Substantia nigra (tissue), 51 donors: ENCODE measurements at places on chromosomes 4 and X.

DNA sequence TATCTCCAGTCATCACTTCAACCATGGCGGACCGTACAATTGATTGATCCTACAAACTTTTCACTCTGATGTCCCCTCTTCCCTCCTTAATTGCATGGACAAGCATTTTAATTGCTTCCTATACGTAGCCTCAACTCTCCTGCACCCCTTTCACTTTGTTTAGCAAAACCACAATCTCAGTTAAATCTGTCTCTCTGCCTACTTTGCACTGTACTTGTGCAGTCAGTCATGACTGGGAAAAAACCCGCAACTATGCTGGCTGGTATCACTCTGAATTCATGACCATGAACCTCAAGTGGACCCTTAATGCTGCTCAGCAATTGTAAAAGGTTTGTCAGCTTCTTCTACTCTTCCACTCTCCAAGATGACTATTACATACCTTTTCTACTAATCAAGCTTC is 51.7 kb upstream of the AFF2 start:
- no peak for DNase-seq

DNA sequence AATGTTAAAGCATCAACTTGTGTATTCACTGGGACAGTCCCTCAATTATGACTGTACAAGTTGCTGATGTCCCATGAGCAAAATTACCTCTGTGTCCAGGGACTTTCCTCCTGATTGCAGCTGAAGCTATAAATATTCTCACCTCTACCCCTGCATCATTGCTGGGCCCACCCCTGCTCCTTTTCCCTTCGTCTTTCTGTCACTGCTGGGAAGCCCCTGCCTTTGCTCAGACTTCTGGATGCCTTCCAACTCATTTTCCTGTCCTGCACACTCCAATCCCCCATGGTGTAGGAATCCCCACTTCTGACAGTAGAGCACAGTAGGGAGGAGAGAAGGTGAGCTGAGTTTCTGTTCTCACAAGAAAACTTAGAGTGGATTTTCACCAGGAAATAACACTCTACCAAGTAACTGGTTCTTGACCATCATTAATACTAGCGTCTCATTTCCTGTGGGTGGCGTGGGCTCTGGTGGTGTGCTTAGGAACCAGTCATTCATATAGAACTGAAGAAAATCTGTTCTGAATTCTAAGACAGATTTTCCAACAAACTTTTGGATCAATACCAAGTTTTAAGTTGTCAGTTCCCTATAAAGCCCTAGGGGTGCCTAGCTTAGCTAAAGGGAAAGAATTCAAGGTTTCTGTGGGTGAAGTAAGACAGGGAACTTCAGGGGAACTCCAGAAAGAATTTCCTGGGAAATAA is 136.2 kb upstream of the MED14 start:
- DNase-seq = no peak

DNA sequence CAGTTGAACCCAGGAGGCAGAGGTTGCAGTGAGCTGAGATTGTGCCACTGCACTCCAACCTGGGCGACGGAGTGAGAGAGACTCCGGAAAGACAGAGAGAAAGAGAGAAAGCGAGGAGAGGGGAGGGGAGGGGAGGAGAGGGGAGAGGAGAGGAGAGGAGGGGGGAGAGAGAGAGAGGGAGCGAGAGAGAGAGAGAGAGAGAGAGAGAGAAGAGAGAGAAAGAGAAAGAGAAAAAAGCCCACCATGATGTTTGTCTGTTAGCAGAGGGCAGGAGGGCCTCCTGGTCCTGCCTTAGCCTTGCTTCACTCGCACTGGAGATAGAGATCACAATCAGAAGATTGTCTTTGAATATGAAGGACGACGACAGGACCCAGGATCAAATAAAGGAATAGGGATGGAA is 18.7 kb upstream of the BCORL1 start:
- no peak for DNase-seq

GRCh38 chr4:113383111-113383785 is 333.8 kb downstream of the ANK2 start:
- DNase-seq = no peak

GRCh38 chr4:154366956-154367355 is 124.6 kb downstream of the DCHS2 start:
- no peak for DNase-seq

DNA sequence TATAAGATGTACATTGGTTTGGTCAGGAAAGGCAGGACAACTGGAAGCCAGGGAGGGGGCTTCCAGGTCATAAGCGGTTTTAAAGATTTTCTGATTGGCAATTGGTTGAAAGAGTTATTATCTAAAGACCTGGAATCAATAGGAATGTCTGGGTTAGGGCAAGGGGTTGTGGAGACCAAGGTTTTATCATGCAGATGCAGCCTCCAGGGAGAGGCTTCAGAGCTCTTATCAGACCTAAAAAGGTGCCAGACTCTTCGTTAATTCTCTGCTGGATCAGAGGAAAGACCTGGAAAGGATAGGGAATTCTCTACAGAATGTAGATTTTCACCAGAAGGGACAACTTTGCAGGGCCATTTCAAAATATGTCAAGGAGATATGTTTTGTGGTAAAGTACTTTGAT is 62.8 kb downstream of the BEX3 start:
- DNase-seq = no peak
